ENCODE measurements at places on chromosomes 4 and X.

DNA sequence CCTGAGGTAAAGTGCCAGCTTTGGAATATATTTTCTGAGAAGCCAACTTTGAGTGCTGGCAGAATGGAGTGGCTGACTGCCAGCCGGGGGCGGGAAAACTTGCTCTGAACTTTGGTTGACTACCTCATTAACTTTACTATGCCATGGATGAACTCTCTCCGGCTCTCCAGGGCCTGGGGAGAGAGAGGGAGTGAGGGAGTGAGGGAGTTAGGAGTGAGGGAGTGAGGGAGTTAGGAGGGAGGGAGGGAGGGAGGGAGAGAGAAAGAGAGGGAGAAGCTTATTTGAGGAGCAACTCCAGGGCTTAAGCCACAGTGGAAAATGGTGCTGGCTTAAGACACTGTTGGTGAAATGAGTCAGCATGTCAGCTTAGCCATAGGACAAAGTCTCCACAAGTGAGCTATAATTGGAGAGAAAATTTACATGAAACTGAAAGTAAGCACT is 280.9 kb upstream of the RPS6KA3 start:
- peak; percentile 12 for DNase-seq

- DNase-seq = peak; percentile 4
Measured at GRCh38 chr4:67332627-67333026, 212.7 kb downstream of the CENPC start.

DNA sequence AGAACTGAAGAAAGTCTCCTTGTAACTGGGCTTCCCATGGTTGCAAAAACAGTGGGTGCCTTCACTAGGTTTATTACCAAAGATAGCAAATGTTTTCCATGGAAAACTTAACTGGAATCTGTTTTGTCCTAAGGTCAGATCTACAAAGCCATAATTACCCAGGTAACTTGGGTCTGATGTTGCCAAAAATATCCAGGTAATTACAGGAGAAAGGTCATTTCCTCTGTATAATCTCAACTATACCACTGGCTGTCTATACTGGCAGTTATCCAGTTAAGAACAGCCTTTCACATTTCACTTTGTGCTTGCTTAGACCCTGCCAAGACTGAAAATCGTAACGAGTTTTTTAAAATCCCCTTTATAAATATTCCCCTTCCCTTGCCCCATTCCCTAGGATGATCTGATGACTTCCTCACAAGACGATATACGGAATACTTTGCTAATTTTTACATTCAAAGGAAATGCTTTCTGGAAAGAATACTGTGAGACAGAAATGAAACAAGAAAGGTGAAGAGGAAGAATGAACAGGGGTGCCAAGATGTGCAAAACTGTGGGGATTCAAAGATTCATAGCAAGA is 105.5 kb downstream of the MAML3 start:
- DNase-seq = no peak

DNA sequence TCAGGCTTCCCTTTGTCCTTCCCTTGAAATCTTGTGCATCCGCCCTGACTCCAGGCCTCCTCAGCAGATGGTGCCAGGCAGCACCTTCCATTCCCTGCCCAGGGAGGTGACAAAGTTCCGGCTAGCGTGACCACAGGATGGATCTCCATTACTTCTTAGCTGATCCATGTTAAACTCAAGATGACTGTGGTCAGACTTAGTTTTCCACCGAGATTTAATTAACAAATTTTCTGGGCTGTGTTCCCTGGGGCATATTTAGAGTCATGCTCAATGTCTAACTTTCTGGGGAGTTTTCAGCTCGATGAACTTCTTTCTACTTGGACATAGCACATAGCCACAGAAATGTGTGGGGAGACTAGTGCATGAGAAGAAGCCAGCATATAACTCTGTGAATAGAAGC is 215.1 kb upstream of the SFRP2 start:
- no peak for DNase-seq

DNA sequence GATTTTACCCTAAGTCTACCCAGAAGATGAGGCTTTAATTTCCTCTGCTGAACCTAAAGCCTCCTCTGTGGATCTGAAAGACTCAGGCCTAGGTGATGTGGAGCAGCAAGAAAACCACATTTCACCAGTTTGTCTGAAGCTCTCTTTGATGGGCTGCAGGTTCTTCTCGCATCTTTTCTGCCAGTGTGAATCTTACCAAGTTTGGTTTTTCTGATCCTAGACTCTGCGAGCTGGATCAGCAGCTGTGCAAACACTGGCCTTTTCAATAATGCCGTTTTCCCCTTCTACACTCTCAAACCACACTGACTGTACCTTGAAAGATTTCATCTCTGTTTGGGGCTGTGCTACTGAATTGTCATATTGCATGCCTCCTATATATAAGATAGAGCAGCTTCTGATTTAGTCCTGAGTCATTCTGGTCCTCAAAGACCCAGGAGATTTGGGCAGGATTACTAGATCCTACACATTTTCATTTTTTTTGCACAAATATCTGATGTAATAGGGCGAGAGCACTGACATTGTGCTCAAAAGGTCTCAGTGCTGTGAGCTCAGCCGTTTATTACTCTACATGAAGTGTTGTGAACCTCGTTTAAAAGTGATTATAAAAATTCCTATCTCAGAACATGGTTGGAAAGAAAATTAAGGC is 133.6 kb upstream of the FAM9C start:
- DNase-seq = no peak

DNA sequence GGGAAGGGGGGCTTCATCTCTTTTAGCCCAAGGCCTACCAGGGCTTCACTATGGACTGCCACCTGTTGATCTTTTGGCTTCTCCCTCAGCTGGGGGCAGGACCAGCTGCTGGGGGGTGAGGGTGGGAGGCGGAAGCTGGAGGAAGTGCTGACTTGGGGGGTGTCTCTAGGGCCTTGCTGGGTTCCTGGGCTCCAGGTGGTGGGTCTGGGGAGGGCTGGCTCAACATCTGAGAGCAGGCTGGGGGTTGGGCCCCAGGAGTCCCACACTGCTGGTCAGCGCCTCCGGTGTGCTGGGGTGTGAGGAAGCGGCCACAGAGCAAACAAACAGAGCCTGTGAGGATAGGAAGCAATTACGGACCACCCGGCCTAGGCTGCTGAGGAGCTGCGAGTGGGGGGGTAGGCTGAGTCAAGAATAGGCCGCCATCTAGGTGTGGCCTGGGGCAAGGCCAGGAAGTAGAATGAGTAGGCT is 85.7 kb downstream of the EFNB1 start:
- DNase-seq = no peak

- DNase-seq = no peak
Measured at GRCh38 chrX:29762006-29762405, 453.4 kb upstream of the MAGEB2 start.

Measured in AG08396 (cell line).